ENCODE measurements at places on chromosomes 5 and 9.

DNA sequence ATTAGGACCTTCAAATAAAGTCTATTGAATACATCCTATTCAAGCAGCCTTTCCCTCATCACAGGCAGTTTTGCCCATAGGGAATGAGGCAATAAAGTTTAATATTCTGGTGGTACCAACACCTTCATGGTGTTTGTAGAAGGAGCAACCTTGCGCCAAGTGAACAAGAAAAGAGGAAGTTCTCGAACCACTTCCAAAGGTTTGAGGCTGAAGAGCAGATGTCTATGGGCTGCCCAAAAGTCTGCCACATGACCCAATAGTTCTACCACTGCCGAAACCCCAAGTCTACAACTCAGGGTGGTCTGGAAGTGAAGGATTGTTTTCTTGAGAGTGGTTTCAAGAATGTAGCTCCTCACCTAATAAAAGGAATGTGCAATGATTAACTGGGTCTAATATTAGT lies 123.1 kb downstream of the NPR3 start:
- DNase-seq, result no peak

DNA sequence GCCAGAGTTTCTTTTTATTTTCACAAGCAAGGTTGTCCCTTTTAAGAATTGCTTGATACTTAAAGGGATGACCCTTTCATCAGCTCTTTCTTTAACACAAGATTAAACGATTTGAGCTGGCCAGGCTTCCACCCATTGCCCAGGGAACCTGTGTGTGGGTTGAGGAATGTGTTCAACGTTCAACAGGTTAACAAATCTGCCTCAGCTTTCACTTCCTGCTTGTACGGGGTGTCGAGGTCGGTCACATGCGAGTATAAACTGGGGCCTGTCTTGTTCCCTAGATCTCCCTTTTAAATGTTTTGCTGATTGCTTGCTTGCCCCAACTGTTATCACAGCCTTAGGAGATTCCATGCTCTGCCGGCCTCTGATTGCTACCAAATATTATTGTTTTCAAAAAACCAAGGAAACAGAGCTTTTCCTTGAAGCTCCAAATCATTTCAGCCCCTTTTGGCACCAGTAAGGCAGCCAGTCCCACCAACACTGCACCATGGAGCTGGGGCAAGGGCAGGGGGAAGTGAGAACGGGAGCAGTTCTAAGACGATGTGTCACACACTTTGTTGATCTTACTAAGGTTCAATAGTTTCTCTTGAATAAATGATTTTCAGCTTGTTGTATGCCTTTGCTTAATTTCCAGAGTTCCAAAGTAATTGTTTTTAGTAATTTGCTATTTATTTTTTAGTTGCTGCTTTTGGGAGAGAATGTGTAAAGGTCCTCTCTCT lies 10.7 kb upstream of the CLK4 start:
- DNase-seq, result no peak

- no peak for DNase-seq
Observed at GRCh38 chr5:54621709-54622108, 104.2 kb downstream of the SNX18 start.

- DNase-seq, result no peak
Observed at GRCh38 chr5:168659286-168659847, 80.2 kb upstream of the PANK3 start.

DNA sequence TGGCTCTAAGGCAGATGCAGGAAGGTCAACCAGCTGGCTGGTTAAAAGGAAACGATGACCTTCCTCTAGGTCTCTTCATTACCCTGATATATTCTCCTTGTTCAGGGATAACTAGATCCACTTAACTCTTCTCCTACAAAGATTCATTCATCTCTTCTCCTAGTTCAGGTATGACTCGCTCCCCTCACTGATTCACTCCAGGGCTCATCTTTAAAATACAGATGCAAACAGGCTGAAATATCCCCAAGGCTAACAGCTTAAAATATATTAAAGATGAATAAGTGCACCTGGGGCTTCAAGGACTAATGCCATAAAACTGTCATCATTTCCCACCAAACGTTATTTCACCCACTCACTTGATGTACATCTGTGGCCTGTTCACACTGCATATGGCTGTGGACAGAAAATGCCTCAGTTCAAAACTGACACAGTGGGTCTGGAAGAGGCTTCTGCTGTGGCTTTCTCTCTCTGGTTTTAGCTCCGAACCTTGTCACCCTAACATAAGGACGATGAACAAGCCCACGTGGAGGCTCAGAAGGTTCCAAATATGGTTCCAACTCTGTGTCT lies 366.9 kb downstream of the DEPDC1B start:
- no peak for DNase-seq

- DNase-seq, result no peak
Observed at GRCh38 chr9:68708513-68708912, 3.5 kb downstream of the PIP5K1B start.

GRCh38 chr5:10533226-10533625 lies 30.6 kb upstream of the ANKRD33B start:
- DNase-seq, result no peak

DNA sequence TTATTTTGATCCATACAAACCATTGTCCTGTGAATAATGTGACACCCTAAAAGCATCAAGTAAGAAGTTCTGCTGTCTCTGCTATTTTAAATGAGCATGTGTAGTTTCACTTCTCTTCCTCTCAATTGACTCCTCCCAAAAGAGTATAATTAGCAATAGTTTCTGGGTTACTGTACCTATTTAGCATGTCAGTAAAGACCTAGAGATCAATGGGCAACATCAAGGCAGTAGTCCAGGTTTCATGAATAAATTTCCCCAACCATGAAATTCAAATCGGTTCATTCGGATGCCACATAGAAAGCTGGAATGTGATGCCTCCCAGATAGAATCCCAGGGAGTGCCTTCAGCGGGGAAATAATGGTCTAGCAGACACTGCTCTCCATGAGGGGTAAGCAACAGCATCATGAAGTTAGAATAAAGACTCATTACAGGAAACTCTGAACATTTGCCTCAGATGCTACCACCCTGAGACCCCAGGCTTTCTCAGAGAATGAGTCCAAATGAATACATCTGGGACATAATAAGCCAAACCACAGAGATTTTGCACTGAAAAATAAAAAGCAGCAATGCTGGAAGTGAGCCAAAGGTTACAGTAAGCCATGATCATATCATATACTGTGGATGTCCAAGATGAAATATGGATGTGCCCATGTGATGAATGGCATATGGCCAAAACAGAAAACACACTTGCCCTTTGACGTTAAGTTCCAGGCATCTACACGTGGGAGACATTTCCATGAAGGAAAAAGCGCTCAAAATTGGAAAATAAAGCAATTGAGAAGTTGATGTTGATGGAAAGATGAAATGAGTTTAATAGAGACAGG lies 1107.0 kb upstream of the SEMA6A start:
- DNase-seq, result no peak

Data from activated CD8-positive, alpha-beta memory T cell treated with anti-CD3 and anti-CD28 coated beads for 1 hour (primary cell).